ENCODE measurements at places on chromosomes 6 and 20.

- DNase-seq: no peak
Observed at GRCh38 chr20:1505871-1506270, 14.7 kb upstream of the SIRPB2 start.

DNA sequence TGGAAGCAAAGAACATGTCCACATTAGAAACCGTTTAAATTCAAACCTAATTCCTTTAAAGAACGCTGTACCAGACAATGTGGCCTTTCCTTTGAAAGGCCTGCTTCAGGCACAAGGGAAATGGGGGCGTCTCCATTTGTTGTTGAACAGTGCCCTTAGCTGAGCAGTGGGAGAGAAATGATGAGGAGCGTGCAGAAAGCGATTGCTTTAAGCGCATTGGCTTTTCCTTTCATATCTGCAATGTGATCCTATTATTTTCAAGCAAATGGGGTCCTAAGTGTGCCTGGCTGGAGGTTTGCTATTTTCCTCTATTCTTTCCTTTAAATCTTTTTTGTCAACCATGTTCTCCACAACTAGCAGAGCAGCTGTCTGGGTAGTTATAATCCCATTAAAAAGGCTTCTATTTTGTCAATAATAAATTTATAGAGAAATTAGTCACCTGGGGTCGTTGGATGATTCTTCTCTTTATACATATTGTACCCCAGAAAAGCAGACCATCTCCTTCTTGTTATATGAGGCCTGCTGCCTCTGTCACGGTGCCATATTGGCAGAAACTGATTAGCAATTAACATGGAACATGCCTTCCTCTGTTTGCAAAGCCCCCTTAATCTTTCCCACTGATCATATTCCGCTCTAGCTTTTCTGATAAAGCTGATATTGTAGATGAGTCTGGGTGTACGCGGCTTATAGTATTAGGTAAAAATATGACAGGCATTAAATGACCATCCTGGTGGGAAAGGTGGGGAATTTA lies 151.1 kb upstream of the JAG1 start:
- no peak for DNase-seq

DNA sequence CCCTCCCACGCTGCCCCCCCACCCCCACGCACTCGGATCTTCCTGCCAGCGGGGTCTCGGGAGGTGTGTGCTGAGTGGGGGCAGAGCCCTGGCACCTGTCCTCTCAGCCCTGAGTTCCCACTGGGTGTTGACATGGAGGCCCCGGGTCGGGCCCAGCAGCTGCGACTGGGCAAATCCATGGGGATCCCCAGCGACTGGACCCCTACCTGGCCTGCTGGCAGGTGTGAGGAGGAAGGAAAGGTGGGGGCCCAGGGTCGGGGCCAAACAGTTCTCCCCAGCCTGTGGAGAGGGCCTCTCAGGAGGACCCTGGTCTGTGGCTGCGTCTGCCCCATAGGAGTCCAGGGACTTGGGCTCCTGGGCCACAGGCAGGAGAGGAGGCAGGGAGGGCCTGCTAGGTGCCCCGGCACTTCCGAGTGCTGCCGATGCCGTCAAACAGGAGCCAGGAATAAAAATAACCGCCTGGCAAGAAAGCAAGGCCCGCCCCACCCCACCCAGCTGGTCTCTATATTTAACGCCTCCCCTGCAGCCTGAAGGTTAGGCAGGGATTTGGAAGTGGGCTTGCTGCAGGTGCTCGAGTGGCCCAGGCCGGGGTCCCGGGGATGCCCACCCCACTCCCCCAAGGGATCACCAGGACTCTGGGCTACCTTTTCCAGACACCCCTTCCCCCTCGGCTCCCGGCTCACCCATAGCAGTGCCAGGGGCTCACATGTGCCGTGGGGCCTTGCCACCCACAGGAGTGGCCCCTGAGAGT lies 1.4 kb upstream of the EEF1A2 start:
- DNase-seq: no peak

DNA sequence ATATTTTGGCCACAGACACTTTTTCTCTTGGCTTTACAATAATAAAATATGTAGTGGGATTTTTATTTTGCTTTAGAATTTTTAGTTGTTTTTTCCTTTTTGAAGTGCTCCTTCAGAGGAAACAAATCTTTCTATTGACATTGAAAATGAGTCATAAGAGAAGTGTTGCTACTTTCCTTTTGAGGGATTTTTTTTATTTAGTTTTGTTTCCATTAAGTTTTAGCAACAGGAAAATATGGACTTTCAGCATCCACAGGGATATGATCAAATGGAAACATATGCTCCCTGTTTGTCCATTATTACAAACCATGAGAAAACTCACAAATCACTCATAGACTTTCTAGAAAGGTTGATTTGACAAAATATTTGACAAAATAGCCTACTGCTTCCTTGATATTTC lies 65.3 kb upstream of the BMP2 start:
- DNase-seq: no peak

- no peak for DNase-seq
Observed at GRCh38 chr20:6663751-6664388, 103.6 kb upstream of the BMP2 start.
